ENCODE measurements at places on chromosomes 7 and 10.

DNA sequence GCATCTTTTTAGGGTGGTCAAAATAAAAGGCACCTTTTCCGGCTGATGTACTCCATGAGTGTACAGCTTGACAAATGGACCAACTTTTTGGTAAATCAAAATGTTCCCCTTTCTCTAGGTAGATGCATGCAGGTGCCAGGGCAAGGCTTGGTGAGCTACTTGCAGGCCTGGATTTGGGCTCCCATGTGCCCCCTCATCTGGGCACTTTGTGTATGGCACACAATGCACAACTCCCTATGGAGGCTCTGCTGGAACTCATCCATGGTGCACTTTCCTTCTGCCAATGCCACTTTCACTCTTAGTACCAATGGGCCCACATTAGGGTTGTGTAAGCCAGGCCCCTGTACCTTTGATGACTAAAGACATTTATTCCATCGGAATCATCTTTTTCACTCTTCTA lies 300.8 kb downstream of the SDHAF3 start:
- H3K36me3 ChIP-seq = no peaks in the 10 kb centered on the region
- no peaks in the 10 kb centered on the region for H3K27me3 ChIP-seq
- DNase-seq = no peak

- H3K27me3 ChIP-seq = no peaks in the 10 kb centered on the region
- no peaks in the 10 kb centered on the region for H3K4me1 ChIP-seq
- H3K36me3 ChIP-seq = no peaks in the 10 kb centered on the region
- no peak for DNase-seq
- no peak overlapping the region for H3K4me3 ChIP-seq
Measured at GRCh38 chr7:84722734-84723133, 464.1 kb downstream of the SEMA3D start.

GRCh38 chr7:30172451-30172850 lies 37.7 kb downstream of the MTURN start:
- H3K27ac ChIP-seq = no peak overlapping the region
- no peaks in the 10 kb centered on the region for H3K36me3 ChIP-seq
- H3K4me3 ChIP-seq = no peak overlapping the region
- peaks cover 15% of the 10 kb centered on the region for H3K27me3 ChIP-seq

DNA sequence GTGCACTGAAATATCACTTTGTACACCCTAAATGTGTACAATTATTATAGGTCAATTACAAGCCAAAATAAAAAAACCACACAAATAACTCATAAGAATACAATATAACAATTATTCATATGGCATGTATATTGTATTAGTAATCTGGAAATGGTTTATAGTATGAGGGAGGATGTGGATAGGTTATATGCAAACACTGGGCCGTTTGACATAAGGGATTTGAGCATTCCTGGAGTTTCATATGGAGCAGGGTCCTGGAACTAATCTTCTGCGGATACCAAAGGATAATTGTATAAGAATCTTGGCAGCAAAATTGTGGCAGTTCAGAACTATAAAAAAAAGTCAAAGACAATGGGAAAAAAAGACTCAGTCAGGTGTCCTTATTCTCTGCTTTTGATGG lies 619.4 kb downstream of the CNTNAP2 start:
- no peak for DNase-seq
- no peaks in the 10 kb centered on the region for H3K27me3 ChIP-seq
- no peak overlapping the region for H3K27ac ChIP-seq
- H3K36me3 ChIP-seq = no peaks in the 10 kb centered on the region
- no peak overlapping the region for H3K4me3 ChIP-seq

GRCh38 chr7:7109934-7110333 lies 72.4 kb upstream of the C1GALT1 start:
- H3K4me3 ChIP-seq = no peak overlapping the region
- peaks cover 13% of the 10 kb centered on the region for H3K4me1 ChIP-seq
- no peak for DNase-seq
- no peaks in the 10 kb centered on the region for H3K27me3 ChIP-seq

GRCh38 chr7:132251327-132251659 lies 325.0 kb downstream of the PLXNA4 start:
- no peak overlapping the region for H3K27ac ChIP-seq
- H3K4me3 ChIP-seq = no peak overlapping the region
- DNase-seq = no peak
- peaks cover 12% of the 10 kb centered on the region for H3K27me3 ChIP-seq
- H3K4me1 ChIP-seq = no peaks in the 10 kb centered on the region

Measured in activated T-helper 1 cell treated with anti-CD3 and anti-CD28 coated beads, Interleukin-12 subunit alpha, Interleukin-12 subunit beta, Interleukin-2, Interleukin-4 antibody, amounts not matched to agents 30 ng/mL and 10 ng/mL and 1 ng/mL, durations not matched to agents 14 hours and 24 hours and 36 hours (primary cell).